ENCODE measurements at places on chromosomes 1 and 21.

DNA sequence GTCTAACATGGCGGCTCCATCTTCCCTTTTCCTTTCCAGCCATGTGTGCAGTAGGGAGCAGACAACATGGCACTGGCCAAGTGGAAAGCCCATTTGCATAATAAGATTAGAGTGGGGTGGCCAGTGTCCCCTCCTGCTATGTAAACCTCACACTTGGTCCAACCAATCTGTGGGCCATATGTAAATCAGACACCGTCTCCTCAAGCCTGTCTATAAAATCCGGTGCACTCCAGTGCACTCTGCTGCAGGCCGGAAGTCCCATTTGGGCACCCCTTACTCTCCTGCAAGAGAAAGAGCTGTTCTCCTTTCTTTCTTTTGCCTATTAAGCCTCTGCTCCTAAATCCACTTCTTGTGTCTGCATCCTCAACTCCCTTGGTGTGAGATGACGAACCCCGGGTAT lies 44.1 kb downstream of the OLFML3 start:
- no peak for DNase-seq

DNA sequence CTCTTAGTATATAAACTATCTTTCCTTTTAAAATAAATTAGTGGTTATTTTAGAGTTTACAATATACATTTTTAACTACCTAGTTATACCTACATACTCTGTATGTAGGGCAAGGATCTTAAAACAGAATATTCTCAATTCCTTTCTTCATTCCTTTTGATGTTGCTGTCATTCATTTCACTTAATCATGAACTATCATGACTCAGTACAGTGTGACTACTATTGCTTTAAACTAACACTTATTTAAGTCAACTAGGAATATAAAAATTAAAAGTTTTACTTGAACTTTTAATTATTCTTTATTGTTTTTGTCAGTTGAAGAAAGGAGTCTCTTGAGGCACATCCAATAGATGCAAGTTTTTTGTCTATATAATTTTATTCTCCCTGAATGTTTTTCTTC lies 726.4 kb downstream of the BRINP3 start:
- DNase-seq = no peak

GRCh38 chr1:247738315-247738714 lies at the start of gene OR14K1:
OR14K1 (plus strand) TSS chr1:247738615; CDS start chr1:247738615, 0 bp downstream.
- no peak for DNase-seq

GRCh38 chr1:41872074-41872473 lies 46.6 kb downstream of the HIVEP3 start:
- DNase-seq = no peak

DNA sequence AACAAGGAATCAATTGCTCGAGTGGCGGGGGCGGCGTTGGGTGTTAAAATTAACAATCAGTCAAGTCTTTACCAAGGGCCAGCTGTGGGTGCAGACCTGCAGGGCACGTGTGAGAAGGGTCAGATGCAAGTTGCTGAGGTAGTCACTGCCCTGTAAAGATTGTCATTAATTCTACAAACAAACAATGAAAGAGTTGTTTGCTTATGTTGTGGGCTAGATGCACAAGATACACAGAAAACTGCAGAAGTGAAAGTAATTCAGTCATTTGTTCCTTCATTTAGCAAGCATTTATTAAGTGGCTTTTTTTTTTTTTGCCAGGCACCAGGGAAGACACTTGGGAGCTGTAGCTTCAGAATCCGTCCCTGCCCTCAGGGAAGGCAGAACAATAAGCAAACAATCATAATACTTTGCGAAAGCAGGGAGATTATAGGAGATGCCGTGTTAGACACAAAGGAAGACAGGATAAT lies 79.5 kb downstream of the NR5A2 start:
- no peak for DNase-seq
